ENCODE measurements at places on chromosomes 4 and X. TPM values are rescaled to one million over a fixed set of nuclear protein-coding genes. Genes with fewer than 3 reads are reported as not detected.
A peak's percentile ranks its signal among the peaks of the same experiment; 100 is the strongest.

Gene LETM1
- total RNA-seq: 41.4 TPM

Gene AR
- 1.5 TPM for total RNA-seq

Gene FDCSP
- not detected for total RNA-seq

Gene ADAM29
- not detected for total RNA-seq

Gene MAGED1
- 26.3 TPM for total RNA-seq

Gene NAA11
- total RNA-seq: not detected

DNA sequence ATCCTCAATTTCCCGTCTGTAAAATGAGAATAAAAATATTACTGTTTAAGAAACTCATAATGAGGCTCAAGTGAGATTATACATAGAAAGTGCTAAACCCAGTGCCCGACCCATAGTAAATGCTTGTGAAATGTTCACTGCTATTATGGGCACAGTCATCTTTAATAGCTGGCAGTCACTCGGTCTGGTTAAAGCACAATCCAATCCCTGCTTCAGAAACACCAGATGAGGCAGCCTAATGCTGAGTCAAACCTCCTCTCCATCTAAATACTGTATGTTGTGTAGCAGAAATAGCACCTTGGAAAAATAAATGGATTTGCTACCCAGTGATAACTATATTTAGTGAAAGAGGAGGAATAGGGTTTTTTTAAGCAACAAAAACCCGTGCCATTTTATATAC lies 14.5 kb downstream of the EVC2 start:
- peaks cover 2% of the 10 kb centered on the region for H3K36me3 ChIP-seq
- H3K4me3 ChIP-seq: no peak overlapping the region
- H3K27ac ChIP-seq: no peak overlapping the region
- no peaks in the 10 kb centered on the region for H3K27me3 ChIP-seq
- no peaks in the 10 kb centered on the region for H3K4me1 ChIP-seq

GRCh38 chr4:102553982-102554381 lies 52.8 kb downstream of the NFKB1 start:
- H3K27ac ChIP-seq: no peak overlapping the region
- H3K36me3 ChIP-seq: peaks cover 10% of the 10 kb centered on the region
- H3K4me3 ChIP-seq: peak overlapping the region; percentile 64

DNA sequence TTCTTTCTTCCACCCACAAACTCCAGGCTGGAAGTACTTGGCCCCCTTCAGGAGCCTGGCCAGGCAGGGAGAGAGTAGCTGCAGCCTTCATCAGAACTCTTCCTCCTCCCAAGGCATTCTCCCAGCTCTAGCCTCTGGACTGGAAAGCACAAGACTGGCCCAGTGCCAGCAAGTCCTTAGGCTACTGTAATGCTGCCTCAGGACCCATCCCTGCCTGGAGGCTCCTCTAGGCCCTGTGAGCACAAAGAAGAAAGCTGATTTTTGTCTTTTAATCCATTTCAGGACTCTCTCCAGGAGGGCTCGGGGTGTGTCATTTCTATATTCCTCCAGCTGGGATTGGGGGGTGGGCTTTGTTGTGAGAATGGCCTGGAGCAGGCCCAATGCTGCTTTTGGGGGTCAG lies 10.8 kb downstream of the AWAT2 start:
- H3K27ac ChIP-seq: no peak overlapping the region
- H3K36me3 ChIP-seq: no peaks in the 10 kb centered on the region
- H3K27me3 ChIP-seq: no peaks in the 10 kb centered on the region

- DNase-seq: no peak
- H3K27ac ChIP-seq: no peak overlapping the region
- H3K36me3 ChIP-seq: no peaks in the 10 kb centered on the region
- no peak overlapping the region for H3K4me3 ChIP-seq
- no peaks in the 10 kb centered on the region for H3K4me1 ChIP-seq
Observed at GRCh38 chr4:75251547-75251946, 262.7 kb downstream of the RCHY1 start.
